Caudate nucleus (tissue), 63 donors: ENCODE measurements at places on chromosomes 11 and 22.

DNA sequence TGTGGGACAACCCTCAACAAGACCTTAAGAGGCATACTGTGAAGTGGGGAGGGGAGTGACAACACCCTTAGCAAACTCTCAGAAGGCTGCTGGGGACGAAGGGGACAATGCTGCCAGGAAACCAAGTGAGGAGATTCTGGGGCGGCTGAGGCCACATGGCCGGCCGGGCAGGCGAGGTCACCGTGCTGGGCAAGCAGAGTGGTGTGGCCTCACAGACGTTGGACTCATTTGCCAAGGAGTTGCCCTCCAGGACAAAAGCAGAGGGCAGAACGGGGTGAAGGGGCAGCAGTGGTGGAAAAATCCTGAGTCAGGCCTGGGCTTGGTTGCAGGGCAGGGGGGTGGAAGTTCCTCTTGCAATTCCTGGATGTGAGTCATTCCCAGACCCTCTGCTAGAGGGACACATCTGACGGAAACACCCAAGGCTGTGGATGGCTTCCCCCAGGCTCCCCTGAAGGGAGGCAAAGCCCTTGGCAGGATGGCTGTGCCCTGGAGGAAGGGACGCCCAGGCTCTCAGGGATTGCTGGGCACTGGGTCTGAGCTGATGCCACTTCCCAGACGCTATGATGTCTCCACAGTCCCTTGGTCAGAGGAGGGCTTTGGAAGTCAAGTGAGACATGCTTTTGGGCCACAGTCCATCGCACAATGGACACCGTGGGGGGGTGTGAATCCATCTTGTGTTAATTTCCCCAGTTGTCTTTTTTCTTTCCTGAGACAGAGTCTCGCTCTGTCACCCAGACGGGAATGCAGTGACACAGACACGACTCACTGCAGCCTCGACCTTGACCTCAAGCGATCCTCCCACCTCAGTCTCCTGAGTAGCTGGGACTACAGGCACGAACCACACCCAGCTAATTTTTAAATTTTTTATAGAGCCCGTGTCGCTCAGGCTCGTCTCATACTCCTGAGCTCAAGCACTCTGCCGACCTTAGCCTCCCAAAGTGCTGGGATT lies 16.2 kb upstream of the SHANK3 start:
- no peak for DNase-seq

GRCh38 chr11:32385998-32386397 lies 49.3 kb downstream of the WT1 start:
- DNase-seq, result peak; percentile 1

GRCh38 chr11:19191530-19192169 lies 10.1 kb downstream of the CSRP3 start:
- no peak for DNase-seq

GRCh38 chr11:112150517-112150916 lies 13.4 kb downstream of the IL18 start:
- no peak for DNase-seq

DNA sequence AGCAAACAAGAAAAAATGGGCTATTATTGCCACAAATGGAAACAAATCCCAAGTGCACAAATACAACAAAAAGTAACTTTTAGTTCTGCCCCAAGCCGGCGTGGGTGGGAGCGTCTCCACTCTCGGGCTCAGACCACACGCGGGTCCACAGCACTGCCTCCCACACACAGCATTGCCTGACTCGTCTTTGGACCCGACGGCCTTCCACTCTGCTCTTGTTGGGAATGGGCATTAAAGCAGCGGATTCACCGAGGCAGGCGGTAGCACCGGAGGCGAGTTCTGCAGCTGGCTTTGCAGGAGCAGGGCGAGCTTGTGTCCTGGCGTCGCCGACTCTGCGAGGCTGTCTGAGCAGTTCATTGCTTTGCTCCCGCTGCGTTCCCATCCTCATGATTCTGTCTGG lies 23.0 kb downstream of the NADSYN1 start:
- no peak for DNase-seq
